ENCODE measurements at places on chromosomes 1 and 21. TPM values are rescaled to one million over a fixed set of nuclear protein-coding genes. Genes with fewer than 3 reads are reported as not detected.

GRCh38 chr1:224626042-224626441 is 9.9 kb downstream of the CNIH3 start:
- DNase-seq: no peak

The CLDN14 gene
- total RNA-seq: not detected

The PACC1 gene
- total RNA-seq: 2.2 TPM

DNA sequence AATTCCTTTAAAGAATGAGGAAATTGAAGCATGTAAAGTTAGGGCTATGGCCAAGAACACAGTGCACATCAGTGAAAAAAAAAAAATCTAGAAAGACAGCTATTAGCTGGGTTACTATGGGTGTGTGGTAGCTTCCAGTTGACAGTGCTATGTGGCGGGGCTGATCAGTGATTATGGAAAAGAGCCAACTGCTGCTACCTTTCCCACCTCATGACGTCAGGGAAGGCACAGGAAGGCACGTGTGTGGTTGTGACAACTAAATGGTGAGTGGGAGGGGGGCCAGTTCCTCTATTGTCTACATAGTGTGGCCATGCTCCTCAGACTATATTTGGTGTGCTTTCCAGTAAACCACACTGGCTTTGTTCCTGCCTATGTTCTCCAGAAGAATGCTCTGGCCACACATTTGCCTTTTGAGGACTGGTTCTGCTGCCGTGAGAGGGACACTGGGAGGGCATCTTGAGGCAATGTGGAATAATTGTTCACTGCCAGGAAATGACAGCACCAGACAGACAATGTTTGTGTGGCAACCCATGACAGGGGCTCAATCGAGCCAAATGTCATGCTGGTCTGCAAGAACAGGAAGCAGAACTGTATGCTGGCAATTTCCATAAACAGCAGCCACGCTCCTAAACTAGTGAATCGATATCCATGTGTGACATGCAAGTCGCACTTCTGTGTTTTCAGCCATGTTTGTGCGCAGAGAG is 3.0 kb upstream of the SDE2 start:
- peak; percentile 93 for DNase-seq

The MX2 gene
- total RNA-seq: 5.4 TPM

The TCHH gene
- 0.11 TPM for total RNA-seq

DNA sequence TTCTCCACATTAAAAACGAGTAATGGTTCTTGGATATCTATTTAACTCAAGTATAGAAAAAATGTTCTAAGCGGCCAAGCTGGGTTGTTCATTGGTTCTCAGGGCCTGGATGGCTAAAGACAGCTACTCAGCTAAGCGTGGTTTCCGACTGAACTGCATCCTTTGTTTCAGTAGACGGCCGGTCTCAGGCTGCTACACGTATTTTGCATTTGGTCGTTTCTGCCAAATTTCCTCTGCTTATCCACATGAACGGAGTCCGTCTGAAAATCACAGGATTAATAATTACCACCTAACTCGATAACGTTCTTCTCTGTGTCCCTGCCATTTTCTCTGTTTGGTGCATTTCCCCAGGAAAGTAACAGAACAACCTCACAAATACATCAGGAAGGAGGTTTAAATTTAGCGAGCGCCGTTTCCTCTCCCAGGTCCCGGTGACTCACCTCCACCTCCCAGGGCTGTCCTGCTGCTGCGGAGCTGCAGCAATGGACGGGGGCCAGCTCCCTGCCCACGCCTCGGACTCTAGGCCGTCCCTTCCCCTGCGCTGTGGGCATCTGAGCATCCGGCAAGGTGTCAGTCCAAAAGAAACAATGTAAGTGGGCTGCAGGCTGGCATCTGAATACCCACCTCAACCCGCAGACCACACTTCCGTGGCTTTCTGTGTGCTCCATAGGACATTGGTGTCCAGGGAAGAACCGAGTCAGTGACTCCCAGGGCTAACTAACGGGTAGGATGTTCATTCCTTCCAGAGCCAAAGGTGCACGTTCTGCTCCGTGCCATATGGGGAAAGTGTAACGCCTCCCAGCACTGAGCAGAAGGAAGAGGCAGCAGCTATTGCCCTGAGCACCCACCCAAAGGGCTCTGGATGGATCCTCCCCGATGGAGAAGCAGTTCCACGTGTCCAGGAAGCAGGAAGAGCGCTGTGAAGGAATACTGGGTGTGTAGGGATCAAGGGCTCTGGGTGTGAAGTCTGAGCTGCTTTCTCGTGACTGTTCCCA is 4.1 kb upstream of the GABRD start:
- DNase-seq: no peak

GRCh38 chr1:221093903-221094791 is 214.9 kb downstream of the HLX start:
- DNase-seq: no peak

GRCh38 chr1:70486676-70487458 is 75.8 kb downstream of the CTH start:
- DNase-seq: no peak
